IPS DF 6.9 (cell line): ENCODE measurements at places on chromosomes 5 and 9.

GRCh38 chr9:89021154-89021803 lies 30.0 kb downstream of the S1PR3 start:
- no peak for DNase-seq

- DNase-seq: no peak
Measured at GRCh38 chr5:170149206-170149515, 43.5 kb downstream of the FOXI1 start.

GRCh38 chr5:159458217-159458711 lies 128.0 kb upstream of the IL12B start:
- DNase-seq: no peak

DNA sequence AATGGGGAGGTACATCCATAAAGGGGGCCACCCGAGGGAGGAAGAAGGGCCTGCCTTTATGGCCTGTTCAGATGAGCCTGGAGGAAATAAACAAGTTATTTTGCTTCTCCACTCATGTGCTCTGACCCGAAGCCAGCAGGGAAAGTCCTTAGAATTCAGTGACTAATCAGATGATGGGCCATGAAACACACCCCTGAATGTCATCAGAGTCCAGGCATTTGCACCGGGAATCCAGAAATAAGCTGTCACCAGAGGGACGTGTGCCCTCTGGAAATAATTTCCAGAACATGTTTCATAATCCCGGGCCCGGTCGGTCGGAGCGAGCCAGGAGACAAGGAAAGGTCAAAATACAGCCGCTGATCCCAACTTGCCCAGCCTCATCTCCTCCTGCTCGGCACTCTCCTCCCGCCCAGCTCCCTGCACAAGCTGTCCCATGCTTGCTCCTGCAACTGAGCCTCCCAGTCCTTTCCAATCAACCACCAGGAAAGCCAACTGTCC lies 73.6 kb upstream of the ZNF622 start:
- DNase-seq: no peak

DNA sequence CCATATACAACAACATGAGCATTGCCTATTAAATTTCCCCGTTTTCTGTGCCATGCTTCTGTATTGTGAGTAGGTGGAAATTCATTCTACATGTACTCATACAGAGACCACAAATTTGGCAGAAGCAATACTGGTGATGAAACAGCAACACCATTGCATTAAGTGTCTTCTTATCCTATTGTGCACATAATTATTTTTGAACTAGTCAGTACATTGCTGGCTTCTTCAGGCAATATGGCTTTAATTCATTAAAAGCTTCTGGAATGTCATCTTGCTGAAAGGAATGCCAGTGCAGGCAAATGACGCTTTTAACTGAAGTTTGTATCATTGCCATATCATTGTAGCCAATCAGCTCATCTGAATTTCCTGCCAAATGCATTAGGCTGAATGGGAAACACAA lies 82.6 kb downstream of the KIAA1958 start:
- no peak for DNase-seq

DNA sequence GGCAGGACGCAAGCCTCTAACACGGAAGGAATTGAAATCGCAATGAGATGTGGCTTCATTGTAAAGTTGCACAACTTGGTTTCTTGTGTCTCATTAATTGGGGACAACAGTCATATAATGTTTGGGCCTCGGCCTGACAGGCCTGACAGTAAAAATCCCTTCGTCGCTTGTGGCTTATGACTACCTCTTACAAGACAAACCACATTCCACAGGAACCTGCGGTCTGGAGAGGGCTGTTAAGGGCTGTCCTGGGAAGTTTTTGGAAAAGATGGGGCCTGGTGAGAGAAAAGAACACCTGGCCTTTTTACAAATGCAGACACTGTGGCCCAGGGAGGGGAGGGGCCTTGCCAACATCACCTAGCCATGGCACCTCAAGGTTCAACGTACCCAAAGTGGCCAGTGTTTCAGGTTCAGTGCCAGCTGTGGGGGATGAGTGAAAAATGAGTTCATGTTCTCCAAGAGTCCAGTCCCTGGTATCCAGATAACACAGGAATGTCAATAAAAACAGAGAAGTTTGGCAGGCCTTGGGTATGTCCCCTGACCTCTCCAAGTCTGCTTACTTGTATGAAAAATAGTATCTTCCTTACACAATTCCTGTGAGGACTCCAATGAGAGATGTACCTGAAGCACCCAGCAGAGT lies 22.2 kb downstream of the SHB start:
- DNase-seq: no peak

DNA sequence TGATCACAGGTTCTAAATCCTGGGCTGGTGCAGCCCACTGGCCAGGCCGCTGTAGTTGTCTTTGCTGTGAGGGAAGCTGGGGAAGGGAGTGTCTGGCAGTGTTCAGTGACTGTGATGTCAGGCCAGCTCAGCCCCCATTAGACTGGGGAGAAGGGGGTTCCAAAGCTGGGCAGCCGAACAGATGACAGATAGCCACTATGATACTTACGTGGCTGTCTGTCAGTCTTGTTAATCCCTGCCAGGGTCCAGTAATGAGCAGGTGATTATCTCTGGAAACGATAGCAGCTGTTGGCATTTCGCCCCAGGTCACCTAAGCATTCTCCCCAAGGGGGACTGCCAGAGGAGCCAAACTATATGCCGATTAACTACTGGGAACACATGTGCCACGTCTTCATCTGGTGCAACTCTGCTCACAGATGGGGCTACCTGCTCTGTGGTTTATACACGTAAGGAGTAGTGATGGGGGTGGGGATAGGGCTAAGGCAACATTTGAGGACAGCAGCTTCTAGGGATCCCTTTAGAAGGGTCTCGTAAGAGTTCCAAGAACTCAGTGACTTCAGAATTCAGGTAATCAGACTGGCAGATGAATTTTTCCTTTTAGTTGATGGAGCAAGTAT lies 396.3 kb downstream of the KDM4C start:
- DNase-seq: no peak

- DNase-seq: no peak
Measured at GRCh38 chr5:93577854-93578812, 2.9 kb downstream of the NR2F1-AS1 start.

DNA sequence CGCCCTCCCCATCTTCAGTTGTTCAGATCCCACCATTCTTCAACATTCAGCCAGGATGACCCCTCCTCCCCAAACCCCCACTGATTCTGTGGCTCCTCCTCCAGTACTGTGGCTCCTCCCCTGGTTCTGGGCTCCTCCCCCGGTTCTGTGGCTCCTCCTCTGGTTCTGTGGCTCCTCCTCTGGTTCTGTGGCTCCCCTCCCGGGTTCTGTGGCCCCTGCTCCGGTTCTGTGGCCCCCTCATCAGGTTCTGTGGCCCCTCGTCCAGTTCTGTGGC lies 32.8 kb downstream of the C5orf15 start:
- DNase-seq: no peak

DNA sequence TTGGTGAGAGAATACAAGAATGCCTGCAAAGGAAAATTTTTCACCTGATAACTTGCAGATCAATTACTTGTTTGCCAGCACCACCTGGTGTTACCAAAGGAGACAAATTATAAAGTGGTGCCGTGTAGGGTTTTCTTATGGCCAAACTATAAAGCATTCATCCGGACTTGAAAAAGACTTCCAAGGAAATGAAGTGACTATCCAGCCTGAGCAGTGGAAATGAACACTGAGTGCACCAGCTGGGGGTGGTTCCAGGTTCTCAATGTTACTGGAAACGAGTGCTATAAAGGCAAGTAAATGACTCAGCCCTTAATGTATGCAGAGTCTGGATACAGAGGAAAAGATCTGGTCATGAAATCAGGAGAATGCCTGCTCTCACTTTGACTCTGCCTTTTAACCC lies 113.1 kb downstream of the DNAH5 start:
- no peak for DNase-seq

GRCh38 chr9:95157481-95158151 lies 159.9 kb downstream of the FANCC start:
- DNase-seq: no peak

GRCh38 chr5:124285071-124285470 lies 461.4 kb downstream of the ZNF608 start:
- DNase-seq: no peak

GRCh38 chr9:68861436-68861835 lies 152.5 kb downstream of the PRKACG start:
- no peak for DNase-seq

- DNase-seq: no peak
Measured at GRCh38 chr9:121801579-121801978, 150.1 kb downstream of the DAB2IP start.
